Gastroesophageal sphincter (tissue), 4 donors: ENCODE measurements at places on chromosomes 1 and 21.

DNA sequence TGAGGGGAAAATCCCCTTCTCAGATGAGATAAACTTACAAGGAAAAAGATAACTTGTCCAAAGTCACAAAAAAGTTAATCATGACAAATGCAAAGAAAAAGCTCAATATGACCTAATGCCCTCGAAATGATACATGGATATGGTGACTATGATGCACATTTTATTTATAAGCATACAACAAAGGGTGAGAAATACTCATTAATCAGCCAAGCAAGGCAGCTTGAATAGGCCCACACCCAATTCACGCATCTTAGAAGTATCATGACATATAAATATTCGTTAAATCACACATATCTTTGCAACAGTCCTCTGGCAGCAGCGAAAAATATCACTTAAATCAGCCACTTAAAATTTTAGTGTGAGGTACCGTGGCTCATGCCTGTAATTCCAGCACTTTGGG is 21.7 kb downstream of the EPS15 start:
- no peak for ATAC-seq

- peak; percentile 31 for ATAC-seq
Measured at GRCh38 chr1:188769181-188769580, 1708.5 kb downstream of the BRINP3 start.

DNA sequence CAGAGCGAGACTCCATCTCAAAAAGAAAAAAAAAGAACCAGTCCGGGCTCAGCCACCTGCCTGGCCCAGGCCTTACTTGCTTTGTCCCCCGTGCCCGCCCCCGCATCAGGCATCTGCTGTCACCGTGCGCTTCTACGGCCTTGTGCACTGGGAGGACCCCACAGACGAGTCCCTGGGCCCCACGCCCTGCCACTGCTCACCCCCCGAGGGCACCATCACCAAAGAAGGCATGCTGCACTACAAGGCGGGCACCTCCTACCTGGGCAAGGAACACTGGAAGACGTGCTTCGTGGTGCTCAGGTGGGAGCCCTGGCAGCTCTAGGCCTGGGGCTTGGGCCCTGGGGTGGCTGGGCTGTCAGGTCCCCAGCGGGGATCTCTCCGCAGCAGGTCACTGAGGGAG is 5.6 kb upstream of the SLC25A34 start:
- ATAC-seq, result no peak

DNA sequence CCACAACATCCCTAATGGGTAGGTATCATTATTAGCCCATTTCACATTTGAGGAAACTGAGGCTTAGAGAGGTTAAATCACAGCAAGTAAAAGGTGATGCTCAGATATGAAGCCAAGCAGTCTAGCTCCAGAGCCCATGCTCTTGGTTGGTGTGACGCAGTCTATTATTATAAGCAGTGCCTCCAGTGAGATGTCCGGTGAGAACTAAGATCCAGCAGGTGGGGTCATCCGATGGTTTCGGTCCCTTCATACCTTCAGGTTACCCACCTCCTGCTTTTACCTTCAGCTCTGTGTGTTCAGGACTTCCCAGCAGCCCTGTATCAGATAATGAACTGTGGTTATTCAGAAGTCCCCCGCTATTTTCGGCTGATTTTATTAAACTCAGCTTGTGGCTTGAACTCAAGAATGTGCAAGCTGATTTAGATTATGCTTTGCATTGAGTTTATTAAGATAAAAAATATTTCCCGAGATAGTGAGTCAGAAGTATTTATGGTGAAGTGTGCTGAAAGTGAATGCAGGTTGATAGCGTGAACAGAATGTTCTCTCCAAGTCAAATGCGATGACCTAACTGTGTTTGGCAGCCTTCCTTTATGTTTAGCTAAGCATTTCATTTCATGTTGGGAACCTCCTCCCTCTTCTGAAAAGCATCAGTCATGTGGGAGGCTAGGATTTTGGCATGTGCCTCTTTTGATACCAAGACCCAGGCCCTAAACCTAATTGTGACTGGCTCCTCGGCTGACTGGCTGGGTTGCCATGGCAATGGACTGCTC is 160.9 kb upstream of the UBE2U start:
- peak; percentile 73 for ATAC-seq

- no peak for ATAC-seq
Measured at GRCh38 chr1:243244432-243244841, 10.6 kb downstream of the CEP170 start.

DNA sequence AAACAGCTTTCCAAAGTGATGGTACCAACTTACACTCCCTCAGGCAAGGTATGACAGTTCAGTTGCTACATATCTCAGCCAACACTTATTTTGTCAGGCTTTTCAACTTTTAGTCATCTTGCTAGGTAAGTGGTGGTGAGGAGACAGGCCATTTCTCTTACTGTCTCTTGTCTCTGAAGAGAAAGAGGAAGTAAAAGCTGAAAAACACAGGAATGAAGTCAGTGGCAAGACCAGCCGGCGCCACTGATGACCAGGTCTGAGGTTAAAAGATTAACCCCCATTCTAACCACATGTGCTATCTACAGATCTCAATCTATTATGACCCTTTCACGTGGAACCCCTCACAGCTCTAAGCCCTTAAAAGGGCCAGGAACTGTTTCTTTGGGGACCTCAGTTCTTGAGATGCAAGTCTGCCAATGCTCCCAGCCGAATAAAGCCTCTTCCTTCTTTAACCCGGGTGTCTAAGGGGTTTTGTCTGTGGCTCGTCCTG is 4.2 kb downstream of the ADCY10 start:
- no peak for ATAC-seq

DNA sequence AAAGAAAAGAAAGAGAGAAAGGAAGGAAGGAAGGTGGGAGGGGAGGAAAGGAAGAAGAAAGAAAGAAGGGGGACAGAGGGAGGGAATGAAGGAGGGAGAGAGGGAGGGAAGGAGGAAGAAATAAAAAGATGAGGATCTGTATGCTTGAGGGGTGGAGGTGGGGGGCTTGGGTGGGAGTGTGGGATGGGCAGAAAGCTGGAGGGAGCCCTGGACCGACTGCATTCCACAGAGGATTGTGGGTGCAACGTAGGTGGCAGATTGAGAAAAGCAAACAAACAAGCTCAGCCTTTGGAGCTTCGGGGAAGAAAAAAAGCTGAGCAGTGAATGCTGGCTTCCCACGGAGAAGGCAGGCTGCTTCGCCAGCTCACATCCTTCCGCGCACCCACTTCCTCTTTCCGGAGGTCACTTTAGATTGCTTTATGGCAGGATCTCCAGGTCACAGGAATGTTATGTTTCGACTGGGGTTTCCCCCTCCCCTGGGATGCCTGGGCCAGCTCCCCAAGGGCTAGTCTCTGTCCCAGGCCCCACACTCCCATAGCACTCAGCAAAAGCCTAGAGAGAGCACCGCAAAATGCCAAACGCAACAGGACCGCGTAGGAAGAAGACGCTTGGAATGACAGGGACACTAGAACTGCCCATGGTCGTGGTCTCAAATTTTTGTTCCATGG is 20.7 kb upstream of the LGALS8 start:
- peak; percentile 57 for ATAC-seq

GRCh38 chr1:91502672-91503184 is 2.1 kb downstream of the CDC7 start:
- ATAC-seq, result no peak

DNA sequence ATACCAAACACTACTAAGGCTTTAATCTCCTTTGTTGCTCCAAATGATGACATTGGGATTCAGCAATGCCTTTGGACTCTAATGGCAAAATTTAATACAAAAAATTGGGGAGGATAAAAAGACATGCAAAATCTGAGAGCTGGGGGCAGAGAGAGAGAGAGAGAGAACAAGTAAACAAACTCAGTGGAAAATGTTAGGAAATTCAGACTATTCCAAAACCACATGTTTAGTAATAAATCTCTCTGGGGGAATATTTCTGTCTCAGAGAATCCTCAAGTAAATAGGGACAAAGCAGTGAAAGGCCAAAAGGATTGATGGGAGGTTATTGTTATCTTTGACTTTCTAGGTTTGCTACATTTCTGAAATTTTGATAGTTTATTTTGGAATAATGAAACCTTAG is 65.7 kb downstream of the PLA2G4A start:
- ATAC-seq, result peak; percentile 51

DNA sequence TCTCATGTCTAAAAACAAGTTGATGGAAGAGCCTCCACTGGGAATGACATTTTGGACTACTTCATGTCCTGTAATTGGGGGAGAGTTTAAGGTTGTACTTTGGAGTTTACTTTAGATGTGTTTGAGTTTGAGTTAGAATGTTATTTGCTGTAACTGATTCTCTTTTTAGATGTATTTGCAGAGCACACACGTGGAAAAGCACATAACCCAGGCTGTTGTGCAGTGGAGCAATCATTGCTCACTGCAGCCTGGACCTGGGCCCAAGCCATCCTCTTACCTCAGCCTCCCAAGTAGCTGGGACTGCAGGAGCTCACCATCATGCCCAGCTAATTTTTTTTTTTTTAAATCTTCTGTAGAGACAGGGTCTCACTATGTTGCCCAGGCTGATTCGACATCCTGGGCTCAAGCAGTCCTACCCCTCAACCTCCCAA is 36.7 kb upstream of the SH3D21 start:
- no peak for ATAC-seq

DNA sequence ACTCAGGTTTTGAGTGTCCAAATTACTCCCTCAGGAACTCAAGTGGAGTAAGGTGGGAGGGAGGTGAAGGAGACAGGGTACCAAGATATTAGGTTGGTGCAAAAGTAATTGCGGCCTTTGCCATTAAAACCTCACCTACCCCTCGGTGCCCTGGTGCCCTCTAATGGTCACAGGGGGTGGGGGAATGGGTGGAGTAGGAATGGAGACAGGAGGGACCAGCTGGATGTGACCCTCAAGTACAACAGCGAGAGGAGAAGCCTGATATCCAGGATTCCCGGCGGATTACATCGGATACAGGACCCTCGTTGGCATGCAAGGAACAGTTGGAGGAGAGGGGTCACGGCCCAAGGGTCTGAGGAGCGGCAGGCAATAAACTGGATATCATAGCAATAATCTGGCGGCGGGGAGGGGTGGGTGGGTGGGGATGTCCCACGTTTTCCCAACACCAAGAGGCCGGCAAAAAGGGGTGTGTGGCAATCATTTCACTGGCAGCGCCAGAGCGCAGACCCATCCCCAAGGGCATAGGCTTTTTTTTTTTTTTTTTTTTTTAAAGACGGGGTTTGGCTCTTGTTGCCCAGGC is 4.3 kb upstream of the ZBTB7B start:
- no peak for ATAC-seq

- no peak for ATAC-seq
Measured at GRCh38 chr1:25802915-25803314, 2.9 kb downstream of the SELENON start.

DNA sequence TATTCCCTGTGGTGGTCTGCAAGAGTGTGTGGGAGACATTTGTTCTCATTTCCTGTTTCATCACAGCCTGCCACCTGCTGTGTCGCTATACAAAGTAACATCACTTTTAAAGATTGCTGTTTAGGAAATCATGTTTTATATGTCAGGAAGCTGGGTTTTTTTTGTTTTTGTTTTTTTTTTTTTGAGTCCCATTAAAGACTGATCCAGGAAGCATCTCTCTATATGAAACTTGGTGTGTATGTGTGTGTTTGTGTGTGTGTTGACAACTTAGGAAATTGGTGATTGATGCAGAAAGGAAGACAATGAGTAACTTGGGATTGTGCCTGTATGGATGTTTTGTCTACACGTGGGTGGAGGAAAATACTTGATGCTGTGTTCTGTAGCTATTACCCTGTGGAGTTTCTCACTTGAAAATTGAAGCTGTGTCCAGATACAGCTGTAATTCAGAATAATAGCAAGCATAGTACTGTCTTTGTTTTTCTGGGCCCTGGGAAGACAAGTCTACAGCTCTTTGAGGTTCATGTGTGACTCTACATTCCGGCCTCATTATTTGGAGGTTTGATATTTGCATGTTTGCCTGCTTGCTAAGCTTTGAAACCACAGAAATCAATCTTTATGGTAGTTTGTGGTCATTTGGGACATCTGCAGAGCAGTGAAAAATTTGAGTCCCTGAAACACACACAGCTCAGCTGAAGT is 47.9 kb downstream of the LAMC1 start:
- peak; percentile 19 for ATAC-seq

DNA sequence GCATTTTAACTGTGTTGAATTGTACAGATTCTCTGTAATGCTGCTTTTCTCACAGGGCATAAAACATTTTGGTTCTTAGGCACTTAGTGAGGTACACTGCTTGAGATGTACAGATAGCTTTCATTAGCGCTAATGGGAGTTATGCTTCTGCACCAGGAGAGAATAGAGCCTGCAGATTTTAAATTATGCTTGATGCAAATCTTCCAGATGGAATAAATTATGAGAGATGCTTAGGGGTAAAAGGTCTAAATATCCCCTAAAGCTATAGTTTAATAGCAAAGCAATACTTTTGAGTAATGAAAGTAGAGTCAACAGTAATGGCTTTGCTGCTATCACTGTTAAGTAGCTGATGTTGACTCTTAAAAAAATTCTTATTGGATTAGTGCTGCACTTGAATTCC is 248.9 kb downstream of the S1PR1 start:
- no peak for ATAC-seq

GRCh38 chr1:152517237-152517811 is 3.0 kb downstream of the CRCT1 start:
- ATAC-seq, result no peak
